ENCODE measurements at places on chromosomes 16 and 17.

DNA sequence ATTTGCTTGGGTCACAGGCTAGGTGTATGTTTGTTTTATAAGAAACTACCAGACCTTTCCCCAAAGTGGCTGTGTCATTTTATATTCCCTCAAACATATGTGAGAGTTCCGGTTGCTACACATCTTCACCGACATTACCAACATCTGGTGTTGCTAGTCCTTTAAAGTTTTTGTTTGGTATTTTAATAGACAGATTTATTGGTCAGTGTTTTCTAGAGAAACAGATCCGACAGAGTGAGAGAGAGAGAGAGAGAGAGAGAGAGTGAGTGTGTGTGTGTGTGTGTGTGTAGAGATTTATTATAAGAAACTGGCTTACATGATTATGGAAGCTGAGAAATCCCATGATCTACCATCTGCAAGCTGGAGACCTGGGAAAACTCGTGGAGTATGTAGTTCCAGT lies 31.0 kb downstream of the LDHD start:
- DNase-seq = no peak

DNA sequence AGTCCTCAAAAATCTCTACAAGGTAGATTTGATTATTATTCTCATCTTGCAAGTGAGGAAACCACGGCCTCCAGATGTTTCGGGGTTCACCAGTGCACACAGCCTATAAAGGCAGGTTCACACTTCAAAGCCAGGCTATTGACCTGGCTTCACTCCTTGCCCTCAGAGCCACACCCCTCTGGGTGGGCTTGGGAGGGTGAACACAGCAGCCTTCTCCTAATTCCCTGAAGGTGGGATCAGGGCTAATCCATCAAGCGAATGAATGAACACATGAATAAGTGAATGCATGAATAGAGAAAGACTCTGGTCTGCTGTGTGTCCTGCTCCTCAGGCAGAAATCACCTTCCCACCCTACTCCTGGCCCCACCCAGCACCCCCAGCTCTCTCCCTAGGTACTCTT lies 139.0 kb downstream of the CYLD start:
- no peak for DNase-seq

DNA sequence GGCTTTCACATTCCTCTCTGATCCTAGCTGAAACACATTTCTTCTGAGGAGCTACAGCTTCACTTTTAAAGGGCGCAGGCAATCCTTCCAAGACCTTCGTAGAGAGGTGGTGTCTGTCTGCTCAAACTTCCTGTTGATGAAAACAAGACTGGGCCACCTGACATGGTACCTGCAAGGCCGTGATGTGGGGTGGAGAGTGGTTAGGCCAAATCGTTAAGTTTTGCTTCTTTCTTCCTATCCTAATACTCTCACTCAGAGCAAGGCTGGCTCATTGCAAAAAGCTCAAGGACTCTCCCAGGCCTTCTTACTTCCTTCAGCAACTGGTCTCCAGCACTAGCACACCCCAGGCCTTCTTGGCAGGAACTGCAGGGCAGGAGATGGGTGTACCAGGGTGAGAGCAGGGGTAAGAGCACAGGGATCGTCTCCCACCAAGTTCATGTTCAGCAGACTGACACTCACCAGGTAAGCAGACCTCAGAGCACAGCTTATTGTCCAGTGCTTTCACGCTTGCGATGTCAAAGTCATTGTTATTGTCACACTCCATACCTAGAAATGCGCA lies 10.9 kb upstream of the FOXJ1 start:
- DNase-seq = no peak

DNA sequence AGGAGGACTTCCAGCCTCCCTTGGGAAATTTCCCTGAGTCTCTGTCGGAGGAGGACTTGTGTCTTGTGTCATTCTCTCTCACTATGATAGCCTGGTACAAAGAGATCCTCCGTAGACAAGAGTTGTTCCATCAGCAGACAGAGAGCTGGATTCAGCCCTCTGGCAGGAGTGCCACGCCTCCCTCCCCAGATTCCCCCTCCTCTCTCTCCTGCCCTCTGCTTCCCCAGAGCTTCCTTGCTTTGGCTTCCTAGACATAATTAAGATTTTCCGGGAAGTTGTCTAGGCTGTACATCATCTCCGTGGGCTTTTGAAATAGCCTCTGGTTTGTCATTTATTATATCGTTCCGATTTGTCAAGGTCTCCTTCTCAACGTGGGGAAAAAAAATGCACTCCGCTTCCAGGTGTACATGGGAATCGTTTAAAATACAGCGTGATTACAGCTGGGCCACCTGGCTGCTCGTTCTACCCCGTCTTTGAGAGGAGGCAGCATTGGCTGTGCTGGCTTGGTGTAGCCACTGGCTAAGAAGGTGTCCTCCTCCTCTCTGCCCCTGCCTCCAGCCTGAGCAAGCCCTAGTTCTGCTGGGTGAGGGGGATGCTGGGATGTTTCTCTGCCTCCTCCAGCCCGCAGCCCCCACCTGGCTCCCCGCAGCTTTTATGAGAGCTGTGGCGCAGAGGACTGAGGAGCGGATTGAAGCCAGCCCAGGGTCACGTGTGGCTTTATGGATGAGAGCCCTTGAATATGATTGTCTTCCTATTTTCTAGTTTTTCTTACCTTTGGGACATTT lies 282.5 kb downstream of the SNX29 start:
- no peak for DNase-seq

- no peak for DNase-seq
Observed at GRCh38 chr16:57648125-57648524, 19.7 kb downstream of the ADGRG1 start.

- DNase-seq = peak; percentile 65
Observed at GRCh38 chr17:61144137-61144536, 255.5 kb upstream of the TBX2 start.

All from cardiac fibroblast (primary cell).